A549 treated with RU486 at 1 μM for 4 hours (cell line): ENCODE measurements at places on chromosomes 16 and 17. TPM values are rescaled to one million over a fixed set of nuclear protein-coding genes. Genes with fewer than 3 reads are reported as not detected.

The TSNAXIP1 gene
- total RNA-seq: 0.33 to 0.71 TPM (median 0.46 TPM) in 5 replicates

The PRSS53 gene
- total RNA-seq: 0.61 to 1.4 TPM (median 1.1 TPM) in 5 replicates

The SP2 gene
- total RNA-seq: 15.7 to 18.9 TPM (median 18.4 TPM) in 5 replicates

The SPNS2 gene
- total RNA-seq: 5.8 to 14.1 TPM (median 11.2 TPM) in 5 replicates

The COL1A1 gene
- 4.6 to 9.7 TPM (median 6.6 TPM) in 5 replicates for total RNA-seq

The HYDIN gene
- 0.23 to 0.47 TPM (median 0.36 TPM) in 5 replicates for total RNA-seq

The KRT39 gene
- not detected in 5 replicates for total RNA-seq

The OR4D1 gene
- total RNA-seq: 0.03 TPM in 1 of 5 replicates, not detected in the others

The MSL1 gene
- total RNA-seq: 54.9 to 64.4 TPM (median 62.7 TPM) in 5 replicates

The TBC1D26 gene
- total RNA-seq: 0.15 TPM in 1 of 5 replicates, not detected in the others
